Activated CD4-positive, alpha-beta T cell treated with anti-CD3 and anti-CD28 coated beads, Interleukin-2, Interleukin-6, amounts not matched to agents 100 ng/mL and 50 ng/mL, durations not matched to agents 16 hours and 8 hours (primary cell): ENCODE measurements at places on chromosomes 11 and 22.

- no peak for DNase-seq
Observed at GRCh38 chr22:41324821-41325528, 23.6 kb downstream of the ZC3H7B start.

DNA sequence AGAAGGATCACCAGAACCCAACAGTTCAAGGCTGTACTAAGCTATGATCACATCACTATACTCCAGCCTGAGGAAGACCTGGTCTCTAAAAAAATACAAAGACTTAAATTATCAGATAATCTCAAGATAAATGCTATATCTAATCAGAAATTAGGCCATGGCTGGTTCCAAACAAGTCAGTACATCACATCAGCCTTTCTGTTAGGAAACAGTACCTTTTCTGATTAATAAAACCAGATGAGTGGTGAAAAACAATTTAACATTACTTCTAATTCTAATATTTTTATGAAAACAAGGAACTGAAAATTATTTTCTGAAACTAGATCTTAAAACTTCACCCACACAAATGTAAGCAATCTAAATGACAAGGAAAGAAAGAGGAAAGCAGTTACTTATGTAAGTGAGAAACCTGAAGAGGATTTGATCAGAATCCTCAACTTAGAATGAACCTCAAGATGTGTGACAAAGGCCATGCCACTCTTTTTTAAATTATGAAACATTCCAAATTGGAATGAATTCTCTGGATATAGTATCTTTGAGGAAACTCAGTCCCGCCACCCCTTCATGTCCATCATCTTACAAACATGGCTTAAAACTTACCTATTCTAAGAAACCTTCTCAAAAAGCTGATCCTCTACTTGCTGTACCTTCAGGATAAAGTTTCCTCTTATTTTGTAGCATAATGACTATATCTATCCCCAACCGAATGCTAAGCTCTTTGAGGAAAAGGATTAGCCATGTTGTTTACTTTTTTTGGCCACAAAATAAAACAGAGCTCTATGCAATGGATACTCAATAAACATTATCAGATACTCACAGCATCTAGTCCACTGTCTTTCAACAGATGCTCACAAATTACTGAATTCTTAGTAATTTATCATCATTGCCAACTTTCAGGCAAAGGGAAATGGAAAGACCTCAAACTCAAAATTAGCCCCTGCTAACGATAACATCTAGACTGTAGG, 132.0 kb downstream of the MRTFA start:
- no peak for DNase-seq

GRCh38 chr11:60766547-60766946, 9.9 kb downstream of the MS4A15 start:
- DNase-seq: no peak

- no peak for DNase-seq
Observed at GRCh38 chr11:109933126-109933525, 160.1 kb upstream of the ZC3H12C start.

DNA sequence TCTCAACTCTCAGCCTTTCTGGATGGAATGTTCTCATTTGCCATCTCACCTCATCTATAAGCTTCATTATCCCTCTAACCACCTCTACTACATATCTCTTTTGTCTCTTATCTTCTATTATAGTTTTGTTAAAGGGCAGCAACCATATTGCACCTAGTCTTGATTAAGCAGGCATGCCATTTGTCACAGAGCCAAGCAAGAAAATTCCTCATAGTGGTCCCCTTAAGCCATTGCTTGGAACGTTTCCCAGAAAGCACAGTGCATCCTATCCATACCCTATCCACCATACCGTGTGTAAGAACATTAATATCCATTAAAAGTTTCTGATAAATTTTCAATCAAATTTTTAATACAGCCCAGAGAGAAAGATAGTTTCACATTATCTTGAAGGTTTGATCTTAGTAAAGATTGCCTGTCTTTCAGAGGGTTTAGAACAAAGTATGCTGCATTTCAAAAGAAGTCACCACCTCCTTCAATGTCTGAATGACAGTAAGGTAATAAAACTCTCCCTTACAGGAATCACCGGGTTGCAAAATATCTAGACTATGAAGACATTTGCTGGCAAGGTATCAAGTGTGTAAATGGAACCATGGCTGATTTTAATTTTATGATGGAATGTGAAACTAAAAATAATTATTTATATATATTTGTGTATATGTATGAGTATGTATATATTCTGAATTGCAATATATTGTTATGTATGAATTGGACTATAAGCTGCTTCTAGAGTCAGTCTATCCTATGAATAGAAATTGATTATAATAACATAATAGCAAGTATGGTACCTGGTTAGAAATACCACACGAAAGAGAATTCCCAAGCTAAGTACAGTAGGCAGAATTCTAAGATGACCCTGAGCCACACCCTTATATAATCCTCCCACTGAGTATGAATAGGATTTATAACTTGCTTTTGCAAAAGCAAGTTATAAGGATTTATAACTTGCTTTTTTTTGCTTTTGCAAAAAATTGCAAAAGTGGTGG, 1296.3 kb downstream of the LRRC4C start:
- DNase-seq: no peak

DNA sequence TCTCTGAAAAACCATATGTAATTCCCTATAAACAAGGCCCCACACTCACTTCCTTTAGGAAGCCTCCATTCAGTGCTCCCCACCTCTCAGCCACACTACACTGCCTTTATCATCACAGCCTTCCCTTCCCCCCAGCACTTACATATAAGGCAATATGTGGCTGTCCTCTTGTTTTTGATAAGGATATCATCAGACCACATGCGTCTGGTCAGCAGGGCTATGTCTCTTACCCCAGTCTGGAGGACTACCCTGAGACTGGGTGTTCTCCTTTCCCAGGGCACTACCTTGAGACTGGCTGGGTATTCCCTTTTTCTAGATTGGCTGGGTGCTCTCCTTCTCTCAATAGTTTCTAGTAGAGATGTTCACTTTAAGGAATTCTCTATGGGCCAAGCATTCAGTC, 7.8 kb downstream of the KCNE3 start:
- DNase-seq: no peak

DNA sequence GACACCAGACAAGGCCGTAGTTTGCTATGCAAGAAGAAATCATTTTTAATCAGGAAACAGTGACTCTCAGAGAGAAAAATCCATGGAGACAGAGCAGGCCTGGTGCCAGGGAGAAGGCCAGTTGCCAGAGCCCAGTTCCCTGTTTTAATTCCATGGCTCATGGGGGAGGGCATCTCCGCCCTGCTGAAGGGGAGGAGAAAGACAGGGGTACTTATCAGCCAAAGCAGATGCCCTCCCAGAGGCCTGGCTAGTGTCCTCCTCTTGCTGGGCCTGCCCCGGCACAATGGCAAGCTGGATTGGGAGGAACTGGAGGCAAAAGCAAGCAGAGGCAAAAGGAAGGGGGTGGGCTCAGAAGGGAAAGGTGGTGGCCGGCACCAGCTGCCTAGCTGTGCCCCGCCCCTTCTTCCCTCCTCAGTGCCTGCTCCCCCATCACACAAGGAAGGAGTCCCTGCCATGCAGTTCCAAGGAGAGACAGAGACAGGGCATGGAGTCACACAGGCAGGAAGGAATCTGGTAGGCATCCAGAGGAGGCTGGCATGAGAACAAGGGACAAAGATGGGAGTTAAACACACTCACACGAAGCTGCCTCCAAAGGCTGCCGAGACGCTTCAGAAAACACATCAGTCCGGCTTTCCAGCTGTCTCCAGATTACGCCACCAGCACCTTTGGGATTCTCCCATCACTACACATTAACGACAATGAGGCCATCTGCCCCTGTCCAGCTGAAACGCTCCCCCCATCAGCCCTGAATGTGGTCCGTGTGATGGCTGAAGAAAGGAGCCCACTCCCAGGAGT, 591.8 kb downstream of the BUD13 start:
- no peak for DNase-seq

DNA sequence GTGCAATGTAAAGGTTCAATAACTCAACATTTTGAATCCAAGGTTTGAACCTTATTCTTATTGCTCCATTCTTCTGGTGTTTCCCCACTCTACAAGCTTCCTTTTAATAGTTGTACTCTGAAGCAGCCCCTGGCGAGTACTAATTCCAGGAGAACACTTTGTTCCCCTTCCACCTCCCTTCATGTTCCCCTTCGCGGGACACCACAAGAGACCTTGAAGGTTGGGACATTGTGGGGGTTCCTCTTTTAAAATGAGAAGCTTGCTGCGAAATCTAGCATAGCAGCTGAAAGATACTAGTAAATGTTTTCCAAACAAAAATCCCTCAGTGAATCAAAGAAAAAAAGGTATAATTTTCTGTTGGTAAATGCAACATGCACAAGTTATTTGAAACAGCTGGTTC, 626.3 kb upstream of the LRRC4C start:
- DNase-seq: no peak

DNA sequence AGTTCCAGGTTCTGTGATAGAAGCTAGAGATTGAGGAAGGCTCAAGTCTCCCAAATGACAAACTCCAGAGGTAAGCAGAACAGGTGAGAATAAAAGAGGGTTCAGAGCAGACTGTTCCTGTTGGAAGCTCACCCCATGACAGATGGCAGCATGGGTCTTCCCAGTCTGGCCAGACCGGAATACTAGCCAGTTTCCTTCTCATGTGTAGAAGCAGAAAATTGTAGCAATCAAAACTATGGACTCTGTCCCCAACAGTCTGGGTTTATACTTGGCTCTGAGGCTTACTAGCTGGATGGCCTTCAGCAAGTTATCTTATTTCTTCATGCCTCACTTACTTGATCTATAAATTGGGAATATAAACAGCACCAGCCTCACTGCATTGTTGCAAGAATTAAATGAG, 494.8 kb downstream of the MN1 start:
- no peak for DNase-seq

DNA sequence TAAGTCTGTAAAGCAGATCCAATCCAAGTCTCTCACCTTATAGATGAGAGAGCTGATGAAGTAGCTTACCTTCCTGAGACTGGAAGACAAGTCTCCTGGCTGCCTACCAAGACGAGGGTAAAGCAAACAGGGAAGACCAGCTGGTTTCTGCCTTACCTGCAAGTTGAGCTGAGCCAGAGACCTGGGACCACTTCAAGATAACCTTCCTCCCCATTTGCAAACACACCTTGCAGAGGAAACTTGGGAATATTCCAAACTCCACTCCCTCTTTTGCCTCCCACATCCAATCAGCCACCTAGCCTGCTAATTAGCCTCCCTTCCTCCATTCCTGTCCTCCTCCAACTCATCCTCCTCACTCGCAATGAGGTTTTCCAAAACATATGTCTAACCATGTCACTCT, 23.4 kb upstream of the ROBO3 start:
- no peak for DNase-seq

- DNase-seq: no peak
Observed at GRCh38 chr11:65452806-65453490, 30.4 kb downstream of the NEAT1 start.

GRCh38 chr11:15835788-15836411, 520.4 kb downstream of the SOX6 start:
- no peak for DNase-seq

DNA sequence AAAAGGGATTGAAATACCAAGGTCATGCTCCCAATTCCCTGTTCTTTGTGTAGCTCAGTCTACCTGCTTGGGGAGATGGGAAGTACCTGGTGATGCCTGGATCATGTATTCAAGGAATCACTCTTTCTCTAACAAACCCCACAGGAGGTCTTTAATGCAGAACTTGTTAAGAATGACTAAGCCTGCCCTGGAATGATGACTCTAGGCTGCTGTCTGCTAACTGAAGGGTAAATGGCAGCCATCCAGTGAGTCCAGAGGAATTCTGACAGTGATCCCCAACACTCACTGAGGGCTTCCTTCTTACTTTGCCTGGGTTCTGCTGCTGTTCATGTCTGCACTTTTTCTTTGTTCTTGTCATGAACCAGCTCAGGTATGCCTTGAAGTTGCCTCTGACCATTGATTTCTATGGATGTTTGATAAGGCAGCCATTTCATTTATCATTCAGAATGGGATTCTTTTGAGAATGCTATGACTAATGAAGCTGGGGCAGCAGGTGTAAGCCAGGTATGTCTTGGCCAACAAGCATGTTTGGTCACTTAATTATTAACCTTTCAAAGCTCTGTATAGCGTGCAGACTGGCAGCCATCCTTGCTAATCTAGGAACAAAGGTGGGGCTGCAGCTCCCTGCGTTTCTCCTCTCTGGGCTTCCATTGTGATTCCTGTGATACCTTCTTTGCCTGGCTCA, 11.4 kb downstream of the PRSS23 start:
- DNase-seq: no peak

- DNase-seq: peak; percentile 45
Observed at GRCh38 chr11:121236115-121237001, 56.2 kb upstream of the SC5D start.

DNA sequence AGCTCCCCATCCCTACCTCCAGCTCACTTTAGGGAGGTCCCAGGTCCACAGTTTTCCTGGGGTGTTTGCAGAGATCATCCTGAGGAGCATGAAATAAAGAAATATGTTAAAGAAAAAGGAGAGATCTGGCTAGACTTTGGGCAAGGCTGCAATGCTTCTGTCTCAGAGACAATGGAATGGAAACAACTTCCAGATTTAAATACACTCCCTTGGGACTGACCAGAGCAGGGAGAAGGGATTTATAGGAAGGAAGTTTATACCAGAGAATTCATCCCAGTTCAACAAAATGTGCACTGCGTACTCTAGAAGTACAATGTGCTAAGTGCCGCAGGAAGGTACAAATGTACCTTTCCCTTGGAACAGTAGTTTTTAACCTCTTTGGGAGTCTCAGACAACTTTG, 40.4 kb downstream of the ETS1 start:
- DNase-seq: no peak

GRCh38 chr11:114449845-114450244, 10.6 kb downstream of the REXO2 start:
- DNase-seq: no peak

DNA sequence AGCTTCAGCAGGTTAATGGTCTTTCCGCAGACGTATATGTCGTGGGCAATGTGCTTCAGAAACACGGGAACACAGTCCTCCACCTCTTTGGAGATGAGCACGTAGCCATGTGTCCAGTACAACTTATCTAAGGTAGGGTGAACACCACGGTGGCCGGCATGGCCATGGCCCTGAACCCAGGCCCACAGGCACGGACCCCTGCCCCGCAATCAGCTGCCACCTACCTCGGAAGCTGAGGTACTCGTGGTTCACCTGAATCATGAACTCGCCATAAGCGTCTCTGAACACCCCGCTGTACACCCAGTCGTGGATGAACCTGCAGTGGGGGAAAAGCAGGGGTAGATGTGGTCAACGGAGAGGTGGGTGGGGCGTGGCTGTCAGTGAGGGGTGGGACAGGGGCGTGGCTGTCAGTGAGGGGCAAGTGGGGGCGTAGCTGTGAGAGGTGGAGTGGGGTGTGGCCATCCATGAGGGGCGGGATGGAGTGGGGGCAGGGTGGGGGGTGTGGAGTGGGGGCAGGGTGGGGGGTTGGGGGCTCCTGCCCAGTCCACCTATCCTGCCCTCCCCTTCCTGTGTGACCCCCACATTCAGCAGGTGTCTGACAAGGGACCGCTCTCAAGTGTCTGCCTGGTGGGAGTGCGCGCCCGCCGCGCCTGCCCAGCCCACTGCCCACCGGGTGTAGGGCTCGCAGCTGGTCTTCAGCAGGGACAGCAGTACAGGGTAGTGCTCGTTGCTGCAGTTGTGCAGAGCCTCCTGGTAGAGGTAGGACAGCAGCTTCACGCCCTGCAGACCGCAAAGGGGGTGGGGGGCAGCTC, 18.6 kb downstream of the TUBGCP6 start:
- DNase-seq: no peak
